Stimulated activated CD4-positive, alpha-beta T cell treated with anti-CD3 and anti-CD28 coated beads, Interleukin-15, amount 100 ng/mL, for 1 hour (primary cell): ENCODE measurements at places on chromosomes 4 and X.

- no peak for DNase-seq
These were observed 523.0 kb downstream of the SPRY1 start for GRCh38 chr4:123919576-123920098.

- no peak for DNase-seq
These were observed 220.1 kb upstream of the PSAPL1 start for GRCh38 chr4:7654550-7655445.

- DNase-seq = no peak
These were observed 395.2 kb downstream of the MID1IP1 start for GRCh38 chrX:39196192-39197102.

DNA sequence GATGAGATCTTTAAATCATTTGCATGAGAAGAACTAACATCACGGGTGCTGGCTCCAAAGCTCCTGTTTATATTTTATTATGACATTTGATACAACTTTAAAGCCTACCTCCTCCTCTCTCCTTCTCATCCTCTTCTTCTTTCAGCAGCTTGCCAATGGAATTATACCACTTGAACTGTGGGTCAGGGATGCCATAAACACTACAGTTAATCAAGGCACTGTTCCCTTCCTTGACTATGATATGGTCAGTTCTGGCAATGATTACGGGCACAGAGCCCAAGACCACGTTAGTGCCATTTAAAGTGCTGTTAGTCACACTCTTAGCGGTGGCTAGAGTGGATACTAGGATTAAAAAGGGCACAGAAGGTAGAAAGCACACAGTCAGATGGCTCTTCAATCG is 20.7 kb downstream of the MFAP3L start:
- no peak for DNase-seq

DNA sequence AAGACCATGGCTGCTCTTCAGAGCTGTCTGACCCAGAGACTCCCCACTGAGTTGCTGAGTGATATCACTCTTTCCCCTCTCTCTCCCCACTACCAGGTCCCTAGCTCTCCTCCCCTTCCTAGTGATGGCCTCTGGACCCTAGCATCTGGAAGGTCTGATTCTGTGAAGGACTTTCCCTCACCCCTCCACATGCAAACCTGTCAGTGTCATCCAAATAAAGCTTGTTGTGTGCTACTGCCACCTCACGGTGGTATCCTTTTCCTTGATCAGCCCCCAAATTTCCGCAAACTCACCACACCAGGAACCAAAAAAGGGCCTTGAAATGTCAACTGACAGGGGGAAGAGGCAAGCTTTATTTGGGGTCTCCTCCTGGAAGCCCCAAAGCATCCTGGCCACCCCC is 500.2 kb downstream of the IDS start:
- no peak for DNase-seq

- no peak for DNase-seq
These were observed 890 bp downstream of the DCAF16 start for GRCh38 chr4:17809667-17810066.

GRCh38 chrX:71160475-71160874 is 15.8 kb downstream of the NLGN3 start:
- DNase-seq = no peak

- DNase-seq = no peak
These were observed 209.5 kb downstream of the PCDH7 start for GRCh38 chr4:30929649-30930048.

DNA sequence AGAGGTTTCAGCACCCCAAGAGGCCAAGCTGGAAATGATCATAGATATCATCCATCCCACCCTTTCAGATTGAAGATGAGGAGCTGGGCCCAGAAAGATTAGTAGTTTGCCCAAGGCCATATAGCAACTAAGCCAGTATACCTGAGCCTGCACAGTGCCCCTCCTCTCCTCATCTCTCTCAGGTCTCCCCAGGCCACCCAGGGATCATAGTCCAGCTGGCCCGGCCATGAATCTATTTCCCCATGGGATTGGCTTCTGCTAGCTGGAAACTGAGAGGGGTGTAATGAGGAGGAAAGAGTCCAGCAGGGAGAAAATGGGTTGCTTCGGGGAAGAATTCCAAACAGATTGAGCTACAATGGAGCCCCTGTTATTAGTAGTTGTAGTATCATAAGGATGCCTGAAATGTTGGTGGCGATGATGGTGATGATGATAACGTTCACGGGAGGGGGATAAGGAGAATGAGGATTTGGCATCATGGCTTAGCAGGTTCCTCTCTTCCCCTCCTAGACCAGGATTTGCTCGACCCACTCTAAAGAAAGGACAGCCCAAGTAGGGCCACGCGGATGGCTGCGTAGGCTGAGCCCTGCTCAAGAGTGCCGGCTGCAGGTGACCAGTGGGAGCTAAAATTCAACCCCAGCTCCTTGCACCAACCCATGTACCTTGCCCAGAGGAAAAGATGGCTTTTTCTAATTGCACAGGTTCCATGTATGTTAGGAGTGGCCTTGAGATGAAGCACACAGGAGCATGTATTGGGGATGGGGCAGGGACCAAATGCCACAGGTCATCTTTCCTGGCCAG is 117.8 kb upstream of the PJA1 start:
- DNase-seq = no peak

- no peak for DNase-seq
These were observed 33.7 kb upstream of the FGF13 start for GRCh38 chrX:138745196-138745595.

GRCh38 chr4:147794787-147795413 is 63.0 kb downstream of the ARHGAP10 start:
- DNase-seq = no peak

GRCh38 chr4:142406917-142407501 is 439.1 kb downstream of the INPP4B start:
- DNase-seq = no peak

- DNase-seq = no peak
These were observed 180.9 kb downstream of the RASL11B start for GRCh38 chr4:53043055-53043454.

DNA sequence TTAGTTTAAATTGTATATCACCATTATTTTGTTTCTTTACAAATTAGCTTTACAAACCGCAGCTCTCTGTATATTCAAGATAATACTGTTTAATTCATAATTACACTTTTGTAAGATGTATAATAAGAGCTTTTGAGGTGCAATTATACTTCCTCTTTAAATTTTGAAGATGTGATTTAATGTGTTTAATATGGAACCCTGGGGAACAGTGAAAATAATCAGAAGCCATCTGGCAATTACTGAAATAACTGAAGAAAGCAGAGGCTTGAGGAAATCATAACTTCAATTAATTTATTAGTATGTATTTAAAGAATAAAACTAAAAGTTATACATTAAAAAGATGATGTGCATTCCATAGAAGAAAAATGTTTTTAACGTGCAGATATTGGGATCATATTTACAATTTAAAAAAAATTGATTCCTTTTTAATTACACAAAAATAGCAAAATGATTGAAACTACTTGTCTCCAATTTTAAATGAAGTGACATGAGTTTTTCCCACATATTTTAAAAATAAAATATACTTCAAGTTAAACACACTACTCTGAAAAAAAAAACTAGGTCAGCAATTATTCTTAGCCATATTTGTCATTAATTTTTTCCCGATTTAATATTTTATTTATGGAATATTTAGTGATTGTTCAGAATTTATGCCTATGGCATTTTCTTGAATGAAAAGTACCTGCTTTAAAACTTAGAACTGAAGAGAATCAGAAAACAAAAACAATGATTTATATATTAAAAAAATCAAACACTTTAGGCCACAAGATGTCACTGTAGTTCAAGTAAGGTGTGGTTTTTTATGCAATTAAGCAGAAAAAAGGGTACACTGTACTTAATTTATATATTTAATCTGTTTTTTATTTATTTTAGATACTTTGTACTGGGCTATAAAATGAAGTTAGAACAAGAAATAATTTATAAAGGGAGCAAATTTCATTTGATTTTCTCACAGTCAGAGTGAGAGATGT is 942.7 kb upstream of the NDST4 start:
- DNase-seq = no peak

- no peak for DNase-seq
These were observed 206.3 kb downstream of the SLC4A4 start for GRCh38 chr4:71545168-71545567.
